ENCODE measurements at places on chromosomes 16 and 17. TPM values are rescaled to one million over a fixed set of nuclear protein-coding genes. Genes with fewer than 3 reads are reported as not detected.

DNA sequence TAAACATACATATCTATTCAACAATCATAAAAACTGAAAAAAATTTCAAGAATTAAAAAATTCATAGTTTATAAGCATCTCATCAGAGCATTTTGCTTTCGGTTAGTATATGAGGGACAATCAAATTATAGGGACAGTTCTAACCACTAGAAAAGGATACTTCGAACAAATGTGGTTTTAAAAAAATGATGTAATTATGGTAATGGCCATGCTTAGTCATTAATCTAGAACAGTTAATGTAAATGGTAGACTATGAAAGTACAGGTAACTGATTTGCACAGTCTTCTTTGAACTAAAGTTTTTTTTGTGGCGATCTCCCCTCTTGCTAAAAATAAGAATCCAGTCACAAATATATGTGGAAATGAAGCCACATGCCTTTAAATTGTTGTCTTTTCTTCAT is 63.5 kb upstream of the PHOSPHO1 start:
- H3K4me3 ChIP-seq, result no peak overlapping the region
- DNase-seq, result no peak
- H3K36me3 ChIP-seq, result peaks cover 50% of the 10 kb centered on the region
- no peak overlapping the region for H3K27ac ChIP-seq

GRCh38 chr17:61390479-61390791 is 9.2 kb upstream of the TBX2 start:
- H3K4me3 ChIP-seq, result no peak overlapping the region
- peaks cover 4% of the 10 kb centered on the region for H3K4me1 ChIP-seq
- no peaks in the 10 kb centered on the region for H3K36me3 ChIP-seq
- no peak overlapping the region for H3K27ac ChIP-seq
- H3K27me3 ChIP-seq, result peaks cover under 1% of the 10 kb centered on the region

- H3K4me3 ChIP-seq, result no peak overlapping the region
- H3K27me3 ChIP-seq, result no peaks in the 10 kb centered on the region
- H3K36me3 ChIP-seq, result no peaks in the 10 kb centered on the region
- no peak overlapping the region for H3K27ac ChIP-seq
- DNase-seq, result no peak
Observed at GRCh38 chr17:43680461-43680860, 18.7 kb upstream of the MEOX1 start.

Gene TP53TG3F
- not detected for total RNA-seq

Gene CCL1
- total RNA-seq, result not detected

Gene NLK
- 169 TPM for total RNA-seq

Measured in stomach (tissue), 19 donors.